ENCODE measurements at places on chromosomes 6 and 20.

- no peaks in the 10 kb centered on the region for H3K4me1 ChIP-seq
- H3K27ac ChIP-seq, result no peak overlapping the region
- peaks cover 4% of the 10 kb centered on the region for H3K27me3 ChIP-seq
- H3K36me3 ChIP-seq, result no peaks in the 10 kb centered on the region
- no peak overlapping the region for H3K4me3 ChIP-seq
Measured at GRCh38 chr6:87291883-87292282, 30.5 kb upstream of the SMIM8 start.

GRCh38 chr6:148965287-148965686, 218.5 kb downstream of the UST start:
- no peaks in the 10 kb centered on the region for H3K36me3 ChIP-seq
- no peak overlapping the region for H3K4me3 ChIP-seq
- no peaks in the 10 kb centered on the region for H3K4me1 ChIP-seq
- no peak overlapping the region for H3K27ac ChIP-seq
- peaks cover 11% of the 10 kb centered on the region for H3K27me3 ChIP-seq
- no peak for DNase-seq

- H3K27me3 ChIP-seq, result no peaks in the 10 kb centered on the region
- DNase-seq, result no peak
- no peaks in the 10 kb centered on the region for H3K36me3 ChIP-seq
- H3K4me3 ChIP-seq, result no peak overlapping the region
- no peak overlapping the region for H3K27ac ChIP-seq
Measured at GRCh38 chr6:74973591-74973990, 232.3 kb downstream of the COL12A1 start.

DNA sequence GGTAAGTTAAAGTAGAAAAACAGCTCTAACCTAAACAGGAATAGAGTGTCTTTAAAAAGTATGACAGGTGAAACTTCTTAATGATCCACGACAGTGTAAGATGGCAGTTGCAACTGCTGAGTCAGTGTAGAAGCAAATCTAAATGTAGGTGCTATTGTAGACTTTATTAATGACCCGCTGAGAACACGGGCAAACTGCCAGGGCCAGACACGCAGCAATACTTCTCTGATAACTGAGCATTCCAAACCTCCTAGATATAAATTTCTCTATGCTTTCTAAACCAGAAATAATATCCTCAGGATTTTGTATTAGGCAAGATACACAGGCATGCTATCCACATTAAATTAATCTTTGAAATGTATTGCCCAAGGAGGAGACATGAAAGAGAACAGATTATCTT, 1076.4 kb downstream of the HACE1 start:
- no peaks in the 10 kb centered on the region for H3K4me1 ChIP-seq
- H3K27ac ChIP-seq, result no peak overlapping the region
- no peak for DNase-seq

DNA sequence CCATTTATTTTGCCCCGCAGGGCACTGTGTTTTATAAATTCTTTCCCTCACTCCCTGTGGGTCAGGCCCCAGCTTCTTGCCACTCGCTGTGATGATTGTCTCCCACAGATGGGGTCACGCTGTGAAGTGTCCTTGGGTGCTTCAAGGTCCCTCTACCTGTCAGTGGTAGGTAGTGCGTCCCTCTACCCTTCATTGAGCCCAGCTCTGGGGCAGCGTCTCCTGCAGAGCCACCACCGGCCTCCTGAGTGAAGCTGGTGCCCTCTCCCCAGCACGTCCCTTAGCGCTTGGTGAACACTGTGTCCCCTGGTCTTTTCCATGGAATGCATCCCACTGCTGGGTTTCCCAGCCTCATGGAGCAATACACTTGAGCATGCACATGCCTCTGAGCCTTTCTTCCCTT, 108.2 kb downstream of the NRN1 start:
- no peaks in the 10 kb centered on the region for H3K4me1 ChIP-seq
- no peaks in the 10 kb centered on the region for H3K27me3 ChIP-seq
- no peak overlapping the region for H3K4me3 ChIP-seq
- H3K36me3 ChIP-seq, result no peaks in the 10 kb centered on the region
- no peak overlapping the region for H3K27ac ChIP-seq
- no peak for DNase-seq

DNA sequence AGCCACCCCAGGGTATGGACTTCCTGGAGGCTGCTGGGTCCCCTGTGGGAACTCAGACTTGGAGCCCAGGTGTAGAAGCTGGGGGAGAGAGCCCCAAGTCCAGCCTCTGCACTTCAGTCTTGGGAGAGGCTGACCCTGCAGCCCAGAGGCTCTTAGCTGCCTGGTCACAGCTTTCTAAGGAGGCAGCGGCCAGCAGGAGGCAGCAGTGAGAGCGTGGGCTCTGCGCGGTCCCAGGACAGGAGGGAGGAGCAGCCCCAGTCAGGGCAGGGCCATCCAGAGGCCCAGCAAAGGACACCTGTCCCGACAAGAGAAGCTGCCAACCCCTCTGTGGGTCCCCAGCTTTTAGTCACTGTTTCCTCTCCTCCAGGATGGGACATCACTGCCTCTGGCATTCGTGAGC, 9.4 kb downstream of the TREML2 start:
- peak; percentile 53 for DNase-seq
- H3K27me3 ChIP-seq, result peaks cover 33% of the 10 kb centered on the region
- no peaks in the 10 kb centered on the region for H3K4me1 ChIP-seq

GRCh38 chr20:59728722-59729430, 124.5 kb downstream of the PHACTR3 start:
- no peaks in the 10 kb centered on the region for H3K4me1 ChIP-seq
- no peak overlapping the region for H3K27ac ChIP-seq
- DNase-seq, result no peak
- no peaks in the 10 kb centered on the region for H3K36me3 ChIP-seq

DNA sequence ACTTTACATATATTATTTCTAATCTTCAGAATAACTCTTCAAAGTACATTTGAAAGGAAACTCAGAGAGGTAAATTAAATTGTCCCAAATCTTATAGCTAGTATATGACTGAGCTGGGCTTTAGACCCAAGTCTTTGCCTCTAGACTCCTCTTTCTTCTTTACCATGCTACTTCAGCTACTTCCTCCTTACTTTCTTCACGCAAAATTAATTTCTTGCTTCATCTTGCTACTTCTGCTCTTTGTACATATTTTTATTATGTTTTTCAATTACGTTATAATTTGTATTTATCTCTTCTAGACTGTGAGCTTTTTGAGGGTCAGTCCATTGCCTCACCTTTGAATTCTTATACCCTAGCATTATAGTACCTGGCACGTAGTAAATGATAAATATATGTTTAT, 5.3 kb downstream of the TMEM170B start:
- H3K27me3 ChIP-seq, result no peaks in the 10 kb centered on the region
- no peak for DNase-seq

GRCh38 chr20:52420805-52421204, 229.2 kb upstream of the ZFP64 start:
- H3K36me3 ChIP-seq, result no peaks in the 10 kb centered on the region
- no peak overlapping the region for H3K4me3 ChIP-seq
- no peak for DNase-seq
- no peaks in the 10 kb centered on the region for H3K27me3 ChIP-seq
- no peaks in the 10 kb centered on the region for H3K4me1 ChIP-seq

GRCh38 chr6:154683756-154684523, 49.3 kb upstream of the SCAF8 start:
- DNase-seq, result no peak
- H3K27ac ChIP-seq, result no peak overlapping the region

- no peak overlapping the region for H3K4me3 ChIP-seq
- DNase-seq, result peak; percentile 33
- H3K36me3 ChIP-seq, result peaks cover 17% of the 10 kb centered on the region
- H3K27me3 ChIP-seq, result no peaks in the 10 kb centered on the region
Measured at GRCh38 chr6:57190140-57190539, 18.0 kb downstream of the BAG2 start.

GRCh38 chr6:142523515-142524375, 221.9 kb downstream of the ADGRG6 start:
- no peak overlapping the region for H3K4me3 ChIP-seq
- no peaks in the 10 kb centered on the region for H3K27me3 ChIP-seq
- no peak for DNase-seq
- H3K36me3 ChIP-seq, result no peaks in the 10 kb centered on the region

GRCh38 chr6:44291841-44292240, 21.3 kb downstream of the AARS2 start:
- peaks cover 2% of the 10 kb centered on the region for H3K4me1 ChIP-seq
- peaks cover 74% of the 10 kb centered on the region for H3K27me3 ChIP-seq
- no peak overlapping the region for H3K27ac ChIP-seq
- no peak overlapping the region for H3K4me3 ChIP-seq
- H3K36me3 ChIP-seq, result no peaks in the 10 kb centered on the region
- DNase-seq, result no peak

DNA sequence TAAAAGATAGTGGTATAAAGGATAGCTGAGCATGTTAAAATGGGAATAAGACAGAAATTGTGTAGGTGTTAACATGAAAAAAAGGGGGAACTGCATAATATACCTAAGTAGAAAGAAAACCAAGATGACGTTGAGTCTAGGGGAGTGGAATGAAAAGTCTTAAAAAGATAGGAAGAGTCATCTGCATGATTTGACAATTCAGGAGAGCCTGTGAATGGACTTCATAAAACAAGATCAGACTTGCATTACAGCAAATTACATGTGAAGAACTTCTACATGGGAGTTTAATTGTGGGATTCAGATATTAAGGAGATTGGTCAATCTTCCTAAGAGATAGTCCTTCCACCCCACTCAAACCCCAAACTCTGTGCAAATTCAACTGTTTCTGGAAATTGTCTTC, 85.5 kb downstream of the WASF1 start:
- DNase-seq, result no peak
- H3K36me3 ChIP-seq, result no peaks in the 10 kb centered on the region
- H3K27me3 ChIP-seq, result no peaks in the 10 kb centered on the region
- H3K27ac ChIP-seq, result no peak overlapping the region
- peaks cover 3% of the 10 kb centered on the region for H3K4me1 ChIP-seq
- no peak overlapping the region for H3K4me3 ChIP-seq

DNA sequence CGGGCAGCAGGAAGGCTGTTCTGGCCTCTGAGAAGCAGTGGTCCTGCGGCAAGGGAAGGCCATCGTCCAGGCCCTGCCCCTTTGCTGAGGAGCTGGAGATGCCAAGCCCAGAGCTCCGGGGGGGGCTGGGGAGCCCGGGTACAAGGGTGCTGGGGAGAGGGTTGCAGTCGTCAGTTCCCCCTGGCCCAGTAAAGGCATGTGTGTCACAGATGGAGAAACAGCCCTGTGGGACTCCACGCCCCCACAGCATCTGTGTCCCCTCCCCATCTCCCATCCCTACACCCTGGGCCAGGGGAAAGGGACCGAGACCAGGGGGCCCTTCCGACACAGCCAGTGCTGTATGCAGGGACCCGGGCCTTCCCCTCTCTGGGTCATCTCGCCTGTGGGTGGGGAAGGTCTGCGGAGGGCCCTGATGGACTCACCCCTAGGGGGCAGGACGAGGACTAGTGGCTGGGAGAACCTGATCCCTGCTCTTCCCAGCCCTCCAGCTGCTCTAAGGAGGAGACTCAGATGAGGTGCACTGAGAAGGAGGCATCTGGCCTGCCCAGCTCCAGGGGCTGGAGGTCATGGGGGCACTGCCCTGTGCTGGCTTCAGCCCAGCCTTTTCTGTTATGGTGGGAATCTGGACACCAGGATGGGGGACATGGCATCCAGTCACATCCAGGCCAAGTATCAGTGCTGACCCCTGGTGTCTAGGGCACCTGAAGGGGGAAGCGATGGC, 609 bp downstream of the MYL9 start:
- peak overlapping the region; percentile 95 for H3K27ac ChIP-seq
- no peaks in the 10 kb centered on the region for H3K27me3 ChIP-seq
- peak; percentile 42 for DNase-seq
- peak overlapping the region; percentile 98 for H3K4me3 ChIP-seq
- H3K36me3 ChIP-seq, result peaks cover 17% of the 10 kb centered on the region

- no peaks in the 10 kb centered on the region for H3K36me3 ChIP-seq
- DNase-seq, result no peak
- H3K27me3 ChIP-seq, result no peaks in the 10 kb centered on the region
- H3K27ac ChIP-seq, result no peak overlapping the region
Measured at GRCh38 chr6:2993755-2994317, 5.9 kb upstream of the NQO2 start.
